Osteocyte (in vitro differentiated cells): ENCODE measurements at places on chromosomes 13 and 19.

- peaks cover 2% of the 10 kb centered on the region for H3K27me3 ChIP-seq
- H3K36me3 ChIP-seq: no peaks in the 10 kb centered on the region
- H3K27ac ChIP-seq: no peak overlapping the region
- H3K4me1 ChIP-seq: no peaks in the 10 kb centered on the region
- DNase-seq: no peak
Measured at GRCh38 chr13:49904729-49905456, 31.2 kb downstream of the SPRYD7 start.

DNA sequence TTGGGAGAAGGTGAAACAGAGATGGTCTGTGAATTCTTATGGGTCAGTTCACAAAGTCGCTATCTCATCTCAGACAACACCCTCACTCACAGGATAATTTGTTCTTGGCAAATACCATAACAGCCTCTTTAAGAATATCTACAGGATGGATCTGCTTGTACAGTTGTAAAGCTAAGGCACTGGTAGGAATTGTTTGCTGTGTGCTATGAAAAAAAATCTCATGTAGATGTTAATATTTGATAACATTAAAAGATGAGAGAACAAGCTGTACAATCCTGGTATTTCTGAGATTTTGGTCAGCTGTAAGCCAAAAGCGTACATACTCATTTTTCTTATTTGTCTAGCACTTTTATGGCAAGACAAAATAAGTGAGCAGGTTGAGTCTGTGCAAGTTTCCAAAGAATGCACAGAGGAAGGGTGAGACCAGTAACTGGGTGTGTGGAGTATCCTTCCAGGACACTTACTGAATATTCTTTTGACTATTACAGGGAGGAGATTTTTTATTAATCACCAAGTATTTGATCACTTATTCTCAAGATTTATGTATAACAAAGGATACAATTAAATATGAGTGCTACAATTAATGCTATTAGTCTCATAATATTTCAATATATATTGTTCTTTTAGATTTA, 814.5 kb upstream of the MIR17HG start:
- no peak for DNase-seq
- H3K4me3 ChIP-seq: no peak overlapping the region
- H3K27me3 ChIP-seq: no peaks in the 10 kb centered on the region
- no peak overlapping the region for H3K27ac ChIP-seq
- no peaks in the 10 kb centered on the region for H3K36me3 ChIP-seq

GRCh38 chr13:63149375-63149774, 1733.7 kb upstream of the PCDH20 start:
- no peaks in the 10 kb centered on the region for H3K4me1 ChIP-seq
- no peaks in the 10 kb centered on the region for H3K27me3 ChIP-seq
- no peak overlapping the region for H3K27ac ChIP-seq
- no peak overlapping the region for H3K4me3 ChIP-seq
- H3K36me3 ChIP-seq: no peaks in the 10 kb centered on the region
- DNase-seq: no peak

GRCh38 chr19:8631425-8631819, 989 bp downstream of the NFILZ start:
- peaks cover 29% of the 10 kb centered on the region for H3K4me1 ChIP-seq
- peak overlapping the region; percentile 17 for H3K4me3 ChIP-seq
- H3K27me3 ChIP-seq: no peaks in the 10 kb centered on the region

DNA sequence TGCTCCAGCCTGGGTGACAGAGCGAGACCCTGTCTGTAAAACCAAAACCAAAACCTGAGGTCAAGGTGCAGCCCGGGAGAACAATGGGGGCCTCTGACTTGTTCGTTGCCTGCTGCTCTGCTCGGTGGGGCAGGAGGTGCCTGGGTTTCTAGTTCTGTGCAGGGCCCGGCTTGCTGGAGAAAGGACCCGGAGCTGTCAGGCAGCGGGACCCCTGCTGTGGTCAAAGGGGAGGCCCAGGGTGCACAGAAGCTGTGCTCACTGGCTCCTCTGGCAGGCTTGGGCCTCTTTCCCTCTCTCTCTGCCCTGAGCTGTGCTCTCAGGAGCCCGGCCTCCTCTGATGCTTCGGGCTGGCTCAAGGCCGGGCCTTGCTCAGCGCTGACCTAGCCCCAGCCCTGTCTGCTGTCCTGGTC, 3.5 kb downstream of the LRP3 start:
- H3K27ac ChIP-seq: no peak overlapping the region
- peaks cover 2% of the 10 kb centered on the region for H3K36me3 ChIP-seq
- H3K27me3 ChIP-seq: no peaks in the 10 kb centered on the region
- peaks cover 5% of the 10 kb centered on the region for H3K4me1 ChIP-seq

DNA sequence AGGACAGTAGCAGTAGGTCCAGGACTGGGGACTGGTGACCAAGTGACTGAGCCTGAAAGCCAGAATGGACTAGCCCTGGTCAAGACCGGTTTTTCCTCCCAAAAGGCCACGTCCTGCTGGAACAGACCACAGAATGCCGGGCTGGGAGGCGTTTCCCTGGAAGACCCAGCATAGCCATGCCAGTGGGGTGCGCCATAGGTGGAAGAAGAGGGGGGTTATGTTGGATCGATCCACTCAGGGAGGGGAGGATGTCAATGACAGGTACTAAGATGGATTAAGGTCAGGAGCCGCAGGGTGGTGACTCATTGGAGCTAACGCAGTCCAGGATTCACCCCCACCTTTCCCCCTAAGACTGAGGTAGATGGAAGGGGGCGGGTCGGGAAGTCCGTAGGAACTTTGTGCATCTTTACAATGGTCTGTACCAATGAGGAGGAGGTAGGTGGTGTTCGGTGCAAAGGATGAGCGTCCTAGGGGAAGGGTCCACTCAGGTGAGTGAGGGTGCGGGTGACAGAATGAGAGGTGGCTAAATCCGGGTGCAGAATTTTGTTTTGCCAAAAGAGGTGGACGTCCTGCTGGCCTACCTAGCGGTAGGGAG, 21.0 kb downstream of the VASP start:
- no peak overlapping the region for H3K27ac ChIP-seq
- H3K4me1 ChIP-seq: peaks cover 6% of the 10 kb centered on the region

DNA sequence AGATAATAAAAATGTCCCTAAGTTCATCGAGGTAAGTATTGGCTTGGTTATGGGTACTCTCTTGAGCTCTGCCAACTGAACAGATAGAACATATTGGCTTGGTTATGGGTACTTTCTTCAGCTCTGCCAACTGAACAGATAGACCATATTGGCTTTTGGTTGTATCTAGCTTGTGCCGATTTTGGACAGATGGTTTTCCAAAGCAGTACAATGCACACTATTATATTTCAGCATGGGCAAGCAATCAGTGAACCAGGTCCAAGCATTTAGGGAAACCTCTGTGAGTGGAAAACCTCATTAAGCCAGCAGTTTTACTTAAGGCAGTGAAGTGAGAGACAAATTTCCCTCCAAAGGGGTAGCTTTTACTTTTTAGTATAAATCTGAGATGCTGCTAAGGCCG, 1440.5 kb upstream of the SPRY2 start:
- no peak for DNase-seq
- H3K27me3 ChIP-seq: no peaks in the 10 kb centered on the region
- peaks cover 2% of the 10 kb centered on the region for H3K4me1 ChIP-seq
- no peaks in the 10 kb centered on the region for H3K36me3 ChIP-seq
- no peak overlapping the region for H3K27ac ChIP-seq

DNA sequence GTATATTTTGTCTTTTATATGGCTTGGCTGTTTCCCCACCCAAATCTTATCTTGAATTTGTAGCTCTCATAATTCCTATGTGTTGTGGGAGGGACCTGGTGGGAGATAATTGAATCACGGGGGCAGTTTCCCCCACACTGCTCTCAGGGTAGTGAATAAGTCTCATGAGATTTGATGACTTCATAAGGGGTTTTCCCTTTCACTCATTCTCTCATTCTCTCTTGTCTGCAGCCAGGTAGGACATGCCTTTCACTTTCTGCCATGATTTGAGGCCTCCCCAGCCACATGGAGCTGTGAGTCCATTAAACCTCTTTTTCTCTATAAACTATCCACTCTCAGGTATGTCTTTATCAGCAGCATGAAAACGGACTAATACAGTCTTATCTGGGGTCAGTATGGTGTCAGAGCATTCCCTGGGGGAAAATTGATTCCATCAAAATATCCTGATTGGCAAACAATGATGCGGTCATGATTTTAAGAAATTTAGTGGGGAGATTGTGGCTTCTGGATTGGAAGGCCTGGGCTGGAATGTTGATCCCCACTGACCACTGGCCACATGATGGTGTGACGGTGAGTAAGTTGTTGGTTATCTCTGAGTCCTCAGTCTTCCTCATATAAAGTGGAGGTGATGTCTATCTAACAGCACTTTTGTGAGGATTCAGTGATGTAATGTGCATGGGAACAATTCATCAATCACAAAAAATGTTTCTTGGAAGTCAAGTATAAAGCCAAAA, 27.5 kb upstream of the ANKRD10 start:
- peaks cover 27% of the 10 kb centered on the region for H3K4me1 ChIP-seq
- no peak overlapping the region for H3K27ac ChIP-seq
- H3K36me3 ChIP-seq: no peaks in the 10 kb centered on the region
- H3K4me3 ChIP-seq: no peak overlapping the region
- no peaks in the 10 kb centered on the region for H3K27me3 ChIP-seq
- DNase-seq: no peak

DNA sequence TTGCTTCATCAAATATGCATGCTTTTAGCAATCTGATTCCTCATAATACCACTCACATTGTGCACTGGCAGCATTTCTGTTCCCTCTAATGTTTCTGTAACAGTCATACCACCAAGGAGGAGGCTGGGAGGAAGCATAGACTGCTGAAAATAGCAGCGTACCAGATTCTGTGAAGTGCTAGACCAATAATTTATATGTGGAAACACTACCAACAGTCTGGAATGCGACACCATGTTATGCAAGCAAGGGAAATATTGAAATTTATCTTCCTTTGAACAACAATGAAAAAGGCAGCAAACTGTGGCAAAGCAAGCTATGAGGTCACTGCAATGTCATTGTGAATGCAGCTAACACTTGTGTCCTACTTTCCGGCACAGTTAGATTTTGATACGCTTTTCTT, 1388.0 kb downstream of the EFNB2 start:
- DNase-seq: no peak
- H3K4me3 ChIP-seq: no peak overlapping the region
- H3K4me1 ChIP-seq: no peaks in the 10 kb centered on the region

GRCh38 chr13:38141792-38142191, 207.9 kb upstream of the UFM1 start:
- H3K4me1 ChIP-seq: no peaks in the 10 kb centered on the region
- H3K4me3 ChIP-seq: no peak overlapping the region
- H3K27ac ChIP-seq: no peak overlapping the region
- no peaks in the 10 kb centered on the region for H3K27me3 ChIP-seq
- DNase-seq: no peak
- H3K36me3 ChIP-seq: no peaks in the 10 kb centered on the region
